ENCODE measurements at places on chromosomes 5 and 9.

DNA sequence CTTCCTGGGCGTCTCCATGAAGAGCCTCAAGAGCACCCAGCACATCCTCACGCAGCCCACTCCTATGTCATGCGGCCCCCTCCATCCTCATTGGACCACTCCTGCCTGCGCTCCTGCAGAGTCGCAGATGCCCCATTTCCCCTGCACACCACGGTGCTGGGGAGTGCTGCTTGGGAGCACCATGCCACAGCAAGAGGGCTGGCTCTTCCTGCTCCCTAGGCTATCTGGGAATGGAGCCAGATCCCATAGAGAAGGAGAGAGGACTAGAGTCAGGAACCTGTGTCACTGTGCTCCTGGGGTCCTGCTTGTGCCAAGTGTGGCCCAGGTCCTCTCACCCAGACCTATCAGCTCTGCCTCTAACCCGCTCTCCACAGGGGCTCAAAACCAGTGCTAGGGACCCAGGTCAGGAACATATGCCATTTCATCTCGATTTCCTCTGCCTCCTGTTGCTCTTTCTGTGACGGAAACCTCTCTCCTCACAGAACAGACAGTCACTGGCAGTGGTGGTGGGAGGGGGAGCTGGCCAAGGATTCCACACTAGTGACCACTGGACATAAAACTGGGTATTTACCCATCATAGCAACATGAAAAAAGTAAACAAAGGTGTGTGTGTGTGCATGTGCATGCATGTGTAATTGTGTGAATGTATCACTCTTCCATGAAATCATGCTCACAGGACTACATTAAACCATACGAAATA is 178.4 kb downstream of the TTLL11 start:
- no peak for DNase-seq

DNA sequence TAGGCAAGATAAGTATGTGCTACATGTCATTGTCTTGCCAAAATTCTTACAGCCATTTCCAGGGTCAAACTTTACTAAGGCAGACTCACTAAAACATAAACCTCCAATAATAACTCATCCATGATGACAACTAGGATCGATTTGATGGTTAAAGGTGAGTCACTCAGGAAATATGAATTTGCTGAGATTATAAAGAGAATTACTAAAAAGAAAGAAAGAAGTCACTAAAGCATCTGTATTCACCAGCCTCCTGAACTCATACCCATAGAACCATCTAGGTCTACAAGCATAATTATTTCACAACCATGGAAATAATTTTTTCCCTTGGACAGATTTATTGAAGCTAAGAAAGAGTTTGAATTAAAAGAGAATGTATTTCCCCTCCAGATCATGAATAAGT is 258.6 kb downstream of the TLE1 start:
- no peak for DNase-seq

DNA sequence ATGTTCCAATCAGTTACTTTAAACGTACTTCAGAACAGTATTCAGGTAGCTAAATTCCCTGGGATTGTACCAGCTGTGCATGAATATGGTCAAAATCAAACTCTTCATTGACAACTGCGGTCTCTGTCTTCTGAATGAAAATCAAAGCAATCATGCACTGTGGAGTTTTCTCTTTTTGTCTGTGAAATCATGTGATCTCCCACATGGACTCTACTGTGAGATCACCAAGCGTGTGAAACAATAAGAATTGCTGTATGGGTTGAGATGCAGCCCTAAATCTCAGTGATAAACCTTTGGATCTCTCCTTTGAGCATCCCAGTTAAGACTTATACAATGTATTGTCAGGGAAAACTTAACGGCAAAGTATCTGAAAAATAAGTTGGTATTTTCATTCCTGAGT is 6.1 kb downstream of the NRG2 start:
- DNase-seq: no peak

GRCh38 chr5:45533663-45534062 is 162.5 kb downstream of the HCN1 start:
- DNase-seq: no peak

- no peak for DNase-seq
These were observed 97.5 kb downstream of the COL5A1 start for GRCh38 chr9:134738869-134739659.

GRCh38 chr9:18791074-18791473 is 241.9 kb downstream of the SAXO1 start:
- no peak for DNase-seq

DNA sequence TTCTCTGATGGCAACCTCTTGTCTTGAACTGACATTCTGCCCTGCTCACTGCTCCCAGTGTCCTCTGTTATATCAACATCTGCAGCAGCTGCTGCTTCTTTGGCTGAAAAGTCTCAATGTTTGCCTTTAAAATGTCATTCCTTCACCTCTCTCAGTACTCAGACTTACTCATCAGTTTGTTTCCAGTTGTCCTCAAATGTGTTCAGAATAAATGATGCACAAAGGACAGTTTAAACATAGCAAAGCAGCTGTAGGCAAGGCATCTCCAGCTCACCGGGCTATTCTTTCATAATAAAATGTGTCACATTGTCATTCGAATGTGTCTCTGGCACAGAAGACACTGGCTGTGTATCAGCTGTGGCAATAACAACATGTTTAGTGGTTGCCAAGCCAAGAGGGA is 590.9 kb upstream of the ZNF608 start:
- DNase-seq: no peak

DNA sequence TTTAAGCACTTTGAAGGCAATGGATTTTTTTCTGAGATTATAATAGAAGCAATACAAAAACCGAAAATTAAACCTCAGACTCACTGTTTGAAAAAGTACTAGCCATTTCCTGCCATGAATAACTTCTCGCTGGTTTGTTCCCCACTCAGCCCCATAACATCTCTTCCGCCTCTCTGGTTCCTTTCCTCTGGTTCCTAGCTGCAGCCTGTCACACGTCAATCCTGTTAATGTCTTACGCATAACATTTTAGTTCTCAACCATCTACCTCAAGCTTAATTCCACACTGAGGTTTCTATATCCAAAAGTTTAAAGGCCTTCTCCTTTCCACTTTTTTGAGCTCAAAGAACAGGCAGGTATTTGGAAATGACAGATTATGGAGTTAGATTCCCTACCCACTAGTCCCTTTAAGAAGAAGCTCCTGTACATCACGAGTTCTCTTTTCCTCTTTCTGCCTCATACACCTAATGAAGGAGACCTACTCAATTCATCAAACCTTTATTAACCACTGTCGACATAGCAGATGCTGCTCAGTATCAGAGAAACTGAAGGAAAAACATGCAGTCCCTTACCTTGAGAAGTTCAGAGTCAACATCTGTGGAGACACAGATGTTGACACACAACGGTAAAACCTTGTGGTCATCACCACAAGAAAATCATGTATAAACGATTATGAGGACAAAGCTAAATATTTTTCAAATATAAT is 243.0 kb upstream of the PTGER4 start:
- no peak for DNase-seq

DNA sequence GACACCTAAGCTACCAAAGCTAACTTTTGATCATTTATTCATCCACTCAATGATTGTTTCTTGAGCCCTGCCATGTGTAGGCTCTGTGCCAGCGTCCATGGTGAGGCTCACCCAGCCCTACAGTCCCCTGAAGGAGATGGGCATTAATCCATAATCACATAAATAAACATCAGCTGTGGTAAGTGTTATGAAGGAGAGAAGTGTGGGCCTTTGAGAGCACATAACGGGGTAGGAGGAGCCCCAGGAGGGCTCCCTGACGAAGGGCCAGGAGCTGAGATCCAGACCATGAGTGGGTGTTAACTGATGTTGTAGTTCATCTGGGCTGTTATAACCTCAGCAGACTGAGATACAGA is 53.9 kb upstream of the AFAP1L1 start:
- no peak for DNase-seq

DNA sequence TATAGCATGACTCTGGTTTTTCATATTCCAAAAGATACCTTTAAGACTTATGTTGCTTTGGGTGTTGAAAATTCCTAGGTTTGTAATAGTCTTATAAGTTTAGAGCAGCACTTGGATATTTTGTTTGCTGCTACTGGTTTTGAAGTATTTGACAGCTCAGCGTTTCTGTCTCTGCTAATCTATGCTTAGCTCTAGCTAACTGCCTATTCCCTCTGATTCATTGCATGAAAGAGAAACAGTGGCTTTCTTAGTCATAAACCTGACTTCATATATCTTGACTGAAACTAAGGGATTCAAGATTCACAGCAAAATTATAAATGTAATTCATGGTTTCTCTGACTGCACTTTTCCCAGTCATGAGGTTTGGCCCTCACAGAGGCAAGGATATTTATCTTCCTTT is 35.6 kb upstream of the ANXA1 start:
- no peak for DNase-seq

DNA sequence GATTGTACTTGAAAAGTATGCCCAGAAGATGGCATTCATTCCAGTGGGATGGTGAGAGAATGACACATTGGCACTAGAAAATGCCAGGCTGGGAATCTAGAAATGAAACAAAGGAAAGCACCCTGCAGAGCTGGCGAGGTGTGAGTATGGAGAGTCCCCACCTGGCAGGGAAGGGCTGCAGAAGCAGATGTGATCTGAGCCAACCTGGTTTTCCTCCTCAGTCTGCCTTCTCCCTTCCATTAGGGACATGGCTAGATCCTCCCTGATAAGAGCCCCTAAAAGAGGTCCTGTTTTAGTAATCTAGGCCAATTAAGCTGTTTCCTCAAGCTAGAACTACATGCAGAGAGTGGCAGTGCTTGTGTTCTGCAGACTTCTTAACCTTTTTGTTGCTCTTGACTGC is 24.7 kb upstream of the TNFSF15 start:
- DNase-seq: no peak

DNA sequence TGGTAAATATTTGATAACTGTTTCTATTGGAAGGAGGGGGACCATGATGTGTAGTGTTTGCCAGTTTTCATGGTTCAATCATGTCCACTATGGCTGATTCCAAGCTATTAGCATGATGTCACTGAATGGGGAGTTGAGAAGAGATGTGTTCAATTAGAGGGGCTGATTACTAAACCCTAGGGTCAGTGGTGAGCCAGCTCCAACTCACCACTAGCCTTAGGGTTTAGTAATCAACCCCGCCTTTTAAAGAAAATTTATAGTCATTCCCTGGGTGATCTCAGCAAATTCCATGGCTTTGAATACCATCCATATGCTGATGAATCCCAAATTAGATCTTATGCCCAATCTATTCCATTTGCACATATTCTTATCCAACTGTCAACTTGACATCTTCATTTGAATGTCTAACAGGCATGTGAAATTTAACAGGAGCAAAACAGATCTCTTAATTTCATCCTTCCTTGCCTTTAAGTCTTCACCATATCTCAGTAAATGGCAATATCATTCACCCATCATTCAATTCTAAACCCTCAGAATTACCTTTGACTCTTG is 98.8 kb downstream of the GCNT1 start:
- no peak for DNase-seq
